ENCODE measurements at places on chromosomes 6 and 20. TPM values are rescaled to one million over a fixed set of nuclear protein-coding genes. Genes with fewer than 3 reads are reported as not detected.

NCOA7 gene
- total RNA-seq: 58.5 TPM

ULBP1 gene
- total RNA-seq: 1.3 TPM

GGT7 gene
- total RNA-seq: 7.3 TPM

IMPG1 gene
- not detected for total RNA-seq

CST2 gene
- total RNA-seq: not detected

MYBL2 gene
- 92.0 TPM for total RNA-seq

Measured in activated CD8-positive, alpha-beta memory T cell treated with anti-CD3 and anti-CD28 coated beads for 36 hours (primary cell).